ENCODE measurements at places on chromosomes 12 and 14.
A peak's percentile ranks its signal among the peaks of the same experiment; 100 is the strongest.

GRCh38 chr12:83156815-83157214 lies 470.1 kb downstream of the TMTC2 start:
- DNase-seq = no peak

DNA sequence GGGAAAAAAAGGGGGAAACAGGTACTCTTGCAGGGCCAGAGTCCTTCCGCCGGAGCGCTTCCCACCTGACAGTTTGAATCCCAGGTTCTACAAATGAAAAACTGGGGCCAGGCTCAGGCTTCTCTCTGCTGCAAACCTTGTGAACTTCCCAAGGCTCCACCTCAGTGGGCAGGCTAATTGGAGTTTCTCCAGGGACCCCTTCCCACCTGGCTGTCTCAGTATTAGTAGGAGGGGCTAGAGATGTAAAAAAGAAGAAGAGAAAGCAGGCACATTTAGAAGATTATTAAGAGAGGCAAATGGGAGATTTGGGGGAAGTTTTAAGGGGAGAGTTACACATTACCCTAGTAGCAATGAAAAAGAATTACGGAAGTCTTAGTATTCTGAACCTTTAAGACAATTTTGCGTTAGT lies 20.0 kb upstream of the CLEC2D start:
- peak; percentile 46 for DNase-seq

DNA sequence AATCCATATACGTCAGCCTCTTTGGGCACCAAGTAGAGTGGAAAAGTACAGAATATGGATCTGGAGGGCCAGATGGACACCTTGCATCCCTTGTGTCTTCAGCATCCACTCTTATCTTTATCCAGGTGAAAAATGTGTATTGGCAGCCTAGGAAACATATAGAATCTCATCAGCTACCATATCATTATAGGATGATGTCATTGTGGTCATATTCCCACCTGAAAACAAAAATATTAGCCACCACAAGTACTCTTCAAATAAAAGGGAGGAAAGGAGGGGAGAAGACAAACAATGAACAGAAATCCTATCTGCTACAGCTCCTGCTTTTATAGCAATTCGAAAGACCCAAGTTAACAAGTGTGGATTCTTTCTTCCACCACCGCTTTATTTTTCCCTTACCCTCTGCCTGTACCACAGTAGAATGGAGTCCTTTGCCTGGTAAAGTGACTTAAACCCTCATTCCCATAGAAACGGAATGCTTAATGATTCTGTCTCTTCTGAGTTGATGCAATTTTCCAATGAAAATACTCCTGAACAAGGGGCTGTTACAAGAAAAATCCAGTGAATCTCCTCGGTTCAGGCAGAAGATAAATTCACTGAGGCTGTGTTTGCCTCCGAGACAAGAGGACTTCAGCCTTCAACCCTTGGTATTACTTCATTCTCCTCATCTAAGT lies 13.8 kb upstream of the IL26 start:
- no peak for DNase-seq

- no peak for DNase-seq
Observed at GRCh38 chr12:71799106-71799505, 40.5 kb upstream of the TBC1D15 start.

DNA sequence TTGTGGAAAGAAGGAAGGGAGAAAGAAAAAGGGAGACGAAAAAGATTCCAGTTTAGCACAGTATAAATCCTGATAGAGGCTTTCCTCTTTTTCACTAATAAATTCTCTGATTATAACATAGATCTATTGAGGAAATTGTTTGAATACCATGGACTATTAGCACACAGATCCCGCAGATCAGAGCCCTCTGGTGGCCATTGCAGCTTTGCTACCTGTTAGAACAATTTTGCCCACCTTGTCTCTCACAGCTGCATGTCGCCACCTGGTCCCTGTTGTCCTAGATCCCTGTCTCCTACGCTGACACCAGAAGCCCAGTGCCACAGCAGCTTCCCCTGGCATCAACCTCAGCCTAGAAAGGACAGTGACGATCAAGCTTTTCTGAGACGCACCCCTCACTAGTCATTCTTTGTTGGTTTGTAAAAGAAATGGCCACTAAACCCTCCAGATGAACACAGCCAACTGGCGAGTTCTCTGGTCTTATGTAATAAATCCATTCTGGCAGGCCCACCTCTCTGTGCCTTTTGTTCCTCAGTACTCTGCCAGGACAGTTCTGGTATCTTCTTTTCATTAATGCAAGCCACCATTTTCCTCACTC lies 9.9 kb downstream of the GPHB5 start:
- no peak for DNase-seq

- DNase-seq = no peak
Observed at GRCh38 chr12:3990501-3991280, 117.5 kb upstream of the PARP11 start.

DNA sequence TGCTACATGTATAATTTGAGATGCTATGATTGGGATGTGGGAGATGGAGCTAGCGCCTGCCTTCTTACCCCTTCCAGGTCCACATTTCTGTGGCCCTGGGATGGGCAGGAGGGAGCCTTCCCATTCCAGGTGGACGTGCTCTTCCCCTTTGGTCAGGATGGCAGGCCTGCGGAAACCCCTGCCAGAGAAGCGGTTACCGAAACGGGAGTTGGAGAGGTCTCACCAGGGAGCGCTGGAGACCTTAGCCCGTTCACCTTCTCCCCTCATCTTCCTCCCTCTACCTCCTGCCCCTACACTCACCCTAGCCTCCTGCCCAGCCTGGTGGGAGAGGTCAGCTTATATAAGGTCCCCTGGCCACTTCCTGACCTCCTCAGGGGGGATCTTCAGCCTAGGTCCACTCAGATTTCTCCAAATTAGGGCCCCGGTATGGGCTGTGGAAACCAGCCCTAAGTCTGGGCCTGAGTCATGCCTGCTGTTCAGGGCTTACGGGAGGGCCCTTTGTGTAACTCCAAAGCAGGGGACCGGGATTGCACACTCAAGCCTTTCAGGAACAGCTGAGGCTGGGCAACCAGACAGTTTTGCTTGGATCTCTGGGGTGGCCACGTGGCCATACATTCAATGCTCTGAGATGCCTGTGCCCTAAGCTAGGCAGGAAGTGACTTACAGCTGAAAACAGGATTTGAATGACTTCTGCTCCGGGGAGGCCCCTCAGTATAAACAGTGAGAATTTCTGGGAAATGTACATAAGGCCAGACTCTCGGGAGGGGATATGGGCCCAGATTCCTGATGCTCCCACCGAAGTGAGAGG lies 10.2 kb upstream of the MEG3 start:
- DNase-seq = no peak

DNA sequence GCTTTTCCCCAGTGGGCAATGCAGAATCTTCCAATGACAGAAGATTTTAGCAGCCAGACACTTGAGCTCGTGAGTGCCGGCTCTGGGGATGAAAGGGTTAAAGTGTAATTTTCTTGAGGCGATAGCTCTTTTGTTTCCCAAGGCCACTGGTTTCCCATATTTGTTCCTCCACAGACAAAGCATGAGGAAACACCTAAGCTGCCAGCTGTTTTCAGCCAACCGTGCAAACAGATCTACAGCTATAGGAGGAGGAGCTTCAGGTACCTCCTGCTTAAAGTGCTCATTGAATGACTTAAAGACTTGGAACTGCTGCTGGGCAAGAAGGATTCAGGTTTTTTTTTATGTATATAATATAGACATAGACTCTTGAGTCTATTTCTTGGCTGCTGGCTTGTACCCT lies 1311.5 kb downstream of the TMEM121 start:
- DNase-seq = no peak

DNA sequence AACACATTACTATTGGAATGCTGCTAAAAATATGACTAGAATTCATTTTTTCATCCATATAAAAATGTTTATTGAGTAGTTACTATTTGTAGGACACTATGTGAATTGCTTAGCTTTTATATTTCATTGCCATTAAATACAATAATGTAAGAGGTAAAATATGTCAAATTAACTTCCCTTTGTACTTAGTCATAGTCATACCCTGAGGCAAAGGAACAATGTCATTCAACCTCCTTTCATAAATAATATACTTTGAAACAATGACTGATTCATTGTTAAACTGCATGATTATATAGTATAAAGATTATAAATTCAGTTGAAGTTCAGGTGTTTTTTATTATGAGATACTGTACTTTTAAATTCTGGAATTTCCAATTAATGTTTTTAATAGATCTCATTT lies 105.2 kb downstream of the GARIN6 start:
- no peak for DNase-seq

GRCh38 chr14:67168110-67168441 lies 21.2 kb upstream of the GARIN2 start:
- DNase-seq = no peak

DNA sequence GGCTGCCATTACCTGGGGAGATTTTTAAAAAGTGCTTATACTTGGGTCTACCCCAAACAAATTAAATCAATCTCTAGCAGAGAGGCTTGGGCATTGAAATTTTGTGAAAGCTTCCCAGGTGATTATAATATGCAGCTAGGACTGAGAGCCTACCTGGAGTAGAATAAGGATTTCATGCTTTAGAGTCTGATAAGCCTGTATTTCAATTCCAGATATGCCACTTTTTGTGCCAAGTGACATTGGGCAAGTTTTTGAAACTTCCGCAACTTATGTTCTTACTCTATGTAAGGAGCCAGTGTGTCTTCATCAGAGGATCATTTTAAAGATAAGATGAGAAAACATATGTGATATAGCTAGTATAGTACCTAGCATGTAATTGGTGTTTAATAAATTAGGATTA lies 159.8 kb upstream of the LRIG3 start:
- DNase-seq = no peak

- DNase-seq = no peak
Observed at GRCh38 chr12:46493834-46494181, 121.2 kb upstream of the SLC38A2 start.

DNA sequence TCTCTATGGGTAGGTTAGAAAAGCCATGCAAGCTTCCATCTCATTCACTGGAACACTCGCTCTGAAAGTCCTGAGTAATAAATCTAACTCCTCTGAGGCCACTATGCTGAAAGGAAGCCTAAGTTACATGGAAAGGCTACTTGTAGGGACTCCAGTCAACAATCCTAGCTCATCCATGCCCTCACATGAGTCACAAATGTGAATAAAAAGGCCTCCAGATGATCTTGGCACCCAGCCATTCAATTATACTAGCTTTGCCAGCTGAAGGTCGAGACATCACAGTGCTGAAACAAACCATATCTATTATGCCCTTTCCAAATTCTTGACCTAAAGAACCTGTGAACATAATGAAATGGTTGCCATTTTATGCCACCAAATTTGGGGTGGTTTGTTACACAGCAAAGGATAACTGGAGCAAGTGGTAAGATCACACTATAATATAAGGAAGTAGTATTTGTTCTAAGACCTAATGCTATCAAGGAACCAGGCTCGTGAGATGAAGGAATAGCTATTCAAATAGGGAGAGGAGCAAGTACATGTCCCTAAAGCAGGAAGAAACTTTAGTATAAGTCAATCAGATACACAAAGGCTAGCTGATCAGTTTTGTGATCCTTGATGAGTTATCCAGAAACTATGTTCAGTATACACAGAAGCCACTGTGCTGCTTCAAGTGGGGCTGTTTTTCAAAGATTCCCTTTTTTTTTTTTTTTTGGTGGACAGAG lies 142.1 kb downstream of the MED13L start:
- DNase-seq = no peak

DNA sequence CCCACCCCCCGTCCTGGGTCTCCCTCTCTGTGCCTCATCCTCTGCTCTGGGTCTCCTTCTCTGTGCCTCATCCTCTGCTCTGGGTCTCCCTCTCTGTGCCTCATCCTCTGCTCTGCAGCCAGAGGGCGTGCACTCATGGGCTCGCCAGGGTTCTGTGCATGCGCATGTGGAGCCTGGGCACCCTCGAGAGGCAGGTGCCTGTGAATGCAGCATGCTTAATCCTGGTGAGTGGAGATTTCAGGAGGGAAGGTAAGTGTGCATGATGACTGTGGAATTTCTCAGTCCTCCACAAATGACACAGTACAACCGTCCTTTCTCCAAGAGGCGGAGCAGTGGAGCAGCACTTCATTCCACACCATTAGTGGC lies 65.2 kb downstream of the EP400 start:
- DNase-seq = no peak

GRCh38 chr12:27780612-27781408 lies 774 bp upstream of the MANSC4 start:
- peak; percentile 31 for DNase-seq

DNA sequence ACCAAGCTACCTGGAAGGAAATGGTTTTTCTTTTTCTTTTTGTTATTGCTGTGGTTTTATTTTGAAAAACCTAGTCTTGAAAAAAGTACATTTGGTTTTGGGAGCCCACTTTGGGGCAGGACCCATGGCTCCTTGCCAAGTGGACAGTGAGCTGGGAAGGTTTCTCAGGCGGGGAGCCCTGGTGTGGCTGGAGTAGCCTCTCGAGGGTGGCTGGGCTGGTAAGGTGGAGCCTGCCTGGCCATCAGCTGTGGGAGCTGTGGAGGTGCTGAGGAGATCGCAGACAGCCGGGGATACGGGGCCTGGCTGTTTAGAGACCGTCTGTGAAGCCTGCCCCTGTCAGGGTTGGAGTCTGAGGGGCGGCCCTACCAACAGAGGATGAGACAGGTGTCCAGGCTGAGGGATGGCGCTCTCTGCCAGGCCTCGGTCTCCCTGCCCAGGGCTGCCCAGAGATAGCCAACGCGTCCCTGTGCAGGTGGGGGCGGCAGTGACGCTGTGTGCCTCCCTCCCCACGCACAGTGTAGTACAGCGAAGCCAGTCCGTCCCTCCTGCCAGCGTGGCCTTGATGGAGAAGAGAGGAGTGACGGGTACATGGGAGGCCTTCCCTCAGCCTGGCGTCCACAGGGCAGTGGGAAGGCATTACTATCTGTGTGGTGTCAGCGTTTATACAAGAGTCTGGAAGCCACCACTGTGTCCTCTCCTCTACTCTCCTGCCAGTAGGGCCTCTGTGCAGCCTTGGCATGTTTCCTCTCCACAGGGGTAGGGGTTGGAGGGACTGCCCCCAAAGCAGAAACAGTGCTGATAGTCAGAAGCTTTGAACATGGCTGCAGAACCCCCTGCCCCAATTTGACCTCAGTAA lies 5.9 kb downstream of the RIN3 start:
- no peak for DNase-seq

DNA sequence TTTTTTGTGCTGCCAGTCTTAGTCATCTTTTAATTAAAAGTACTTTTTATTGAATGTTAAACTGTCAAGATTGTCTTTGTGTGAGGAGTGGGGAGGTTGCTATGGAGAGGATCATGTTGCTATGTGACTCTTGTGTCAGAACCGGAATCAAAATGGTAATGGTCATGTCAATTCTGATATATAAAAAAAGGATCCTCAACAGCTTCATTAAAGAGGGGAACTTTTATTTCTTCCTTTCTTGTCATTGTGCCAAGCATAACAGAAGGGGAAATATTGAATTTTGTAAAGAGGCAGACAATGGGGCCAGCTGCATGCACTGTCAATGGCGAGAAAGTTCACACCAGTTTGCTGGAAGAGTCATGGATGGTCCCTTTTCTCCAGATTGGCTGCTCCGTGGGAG lies 564.8 kb downstream of the VRK1 start:
- DNase-seq = no peak

GRCh38 chr14:67567654-67568053 lies 32.4 kb downstream of the PIGH start:
- DNase-seq = no peak

GRCh38 chr12:27592548-27592947 lies 68.5 kb downstream of the PPFIBP1 start:
- DNase-seq = no peak

All from activated CD4-positive, alpha-beta T cell treated with anti-CD3 and anti-CD28 coated beads, Interleukin-2, amount 10 ng/mL, durations not matched to agents 7 days and 5 days (primary cell).